GDM1 (cell line): ENCODE measurements at places on chromosomes 2 and 18.

GRCh38 chr2:146125551-146125950, 1605.6 kb upstream of the ZEB2 start:
- no peak for DNase-seq

DNA sequence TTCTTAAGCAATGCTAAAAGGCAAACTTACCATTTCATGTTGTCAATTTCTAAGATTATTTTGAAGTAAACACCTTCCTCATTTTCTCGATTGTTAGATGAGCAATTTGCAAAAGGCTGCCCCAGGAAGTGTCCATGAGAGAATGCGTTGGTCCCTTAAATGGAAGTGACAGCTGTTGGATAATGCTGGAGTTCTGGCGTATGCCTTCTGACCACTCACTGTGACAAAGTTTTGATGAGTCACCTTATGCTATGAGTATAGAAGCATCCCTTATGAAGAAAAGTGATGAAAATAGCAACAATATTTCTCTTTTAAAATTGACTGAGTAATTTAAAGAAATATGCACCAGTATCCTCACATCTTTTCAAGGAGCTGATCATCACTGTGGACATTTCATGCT, 1497.5 kb downstream of the DPP10 start:
- no peak for DNase-seq

GRCh38 chr2:139033300-139033699, 253.1 kb upstream of the NXPH2 start:
- DNase-seq, result no peak

GRCh38 chr2:237627441-237628246, at the start of gene LRRFIP1:
TSS of gene LRRFIP1 (plus strand) at chr2:237627587. CDS start at chr2:237627645, 58 bp downstream.
- DNase-seq, result no peak

DNA sequence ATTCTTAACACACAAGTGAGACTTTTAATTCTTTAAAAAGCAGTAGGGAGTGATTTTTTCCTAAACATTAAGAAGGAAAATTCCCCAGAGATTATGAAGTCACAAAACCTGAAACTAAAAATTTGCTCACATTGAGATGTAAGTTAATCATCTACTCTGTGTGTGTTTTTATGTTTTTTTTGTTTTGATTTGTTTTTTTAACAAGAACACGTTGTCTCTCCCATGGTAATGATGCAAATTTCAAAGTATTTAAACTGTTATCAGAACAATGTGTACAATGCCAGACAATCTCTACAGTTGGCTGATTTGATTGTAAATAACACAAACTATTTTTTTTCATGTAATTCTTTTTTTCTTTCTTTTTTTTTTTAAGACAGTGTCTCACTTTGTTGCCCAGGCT, 71.5 kb downstream of the COLEC12 start:
- no peak for DNase-seq

- no peak for DNase-seq
These were observed 7.5 kb upstream of the CCDC195 start for GRCh38 chr2:224723586-224724217.

- DNase-seq, result no peak
These were observed 1.7 kb downstream of the EPHA4 start for GRCh38 chr2:221570321-221570935.

GRCh38 chr2:10466801-10467200, 18.7 kb upstream of the ODC1 start:
- no peak for DNase-seq

DNA sequence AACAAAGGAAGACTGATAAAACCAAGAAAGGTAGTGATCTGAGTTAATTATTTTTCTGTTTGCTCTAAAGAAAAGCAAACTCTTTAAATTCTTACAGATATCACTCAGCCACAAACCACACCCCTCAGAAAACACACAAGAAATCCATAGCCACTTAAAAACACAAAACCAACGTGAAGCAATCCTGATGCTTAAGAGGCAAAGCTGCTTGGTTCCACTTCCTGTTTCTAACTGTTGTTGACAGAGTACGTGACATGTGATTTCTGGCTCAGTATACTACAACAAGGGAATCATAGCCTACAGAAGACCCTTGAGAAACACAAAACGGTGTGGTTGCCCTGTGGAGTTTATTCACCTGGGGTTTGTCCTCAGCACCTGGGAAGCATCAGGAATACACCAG, 240.9 kb upstream of the APCDD1 start:
- no peak for DNase-seq

- no peak for DNase-seq
These were observed 302.8 kb downstream of the NCKAP5 start for GRCh38 chr2:133265432-133265949.

DNA sequence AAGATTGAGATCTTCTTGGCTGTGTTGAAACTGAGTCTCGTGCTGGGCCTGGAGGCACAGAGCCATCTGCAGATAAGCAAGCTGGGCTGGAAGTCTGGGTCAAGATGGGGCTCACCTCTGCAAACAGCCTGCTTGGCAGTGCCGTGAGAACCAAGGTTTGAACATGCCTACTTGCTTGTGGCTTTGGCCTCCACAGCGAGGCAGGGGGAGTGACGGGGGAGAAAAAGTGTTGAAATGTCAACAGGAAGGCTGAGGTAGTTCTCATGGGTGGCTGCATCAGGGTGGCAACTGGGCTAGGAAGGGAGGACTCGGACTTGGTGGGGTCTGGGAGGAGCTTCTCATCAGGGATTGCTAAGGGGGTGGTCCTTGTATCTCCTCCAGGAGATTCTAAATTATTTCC, 99.7 kb downstream of the THNSL2 start:
- no peak for DNase-seq

GRCh38 chr2:122300758-122301157, 545.3 kb downstream of the TSN start:
- DNase-seq, result peak; percentile 25

DNA sequence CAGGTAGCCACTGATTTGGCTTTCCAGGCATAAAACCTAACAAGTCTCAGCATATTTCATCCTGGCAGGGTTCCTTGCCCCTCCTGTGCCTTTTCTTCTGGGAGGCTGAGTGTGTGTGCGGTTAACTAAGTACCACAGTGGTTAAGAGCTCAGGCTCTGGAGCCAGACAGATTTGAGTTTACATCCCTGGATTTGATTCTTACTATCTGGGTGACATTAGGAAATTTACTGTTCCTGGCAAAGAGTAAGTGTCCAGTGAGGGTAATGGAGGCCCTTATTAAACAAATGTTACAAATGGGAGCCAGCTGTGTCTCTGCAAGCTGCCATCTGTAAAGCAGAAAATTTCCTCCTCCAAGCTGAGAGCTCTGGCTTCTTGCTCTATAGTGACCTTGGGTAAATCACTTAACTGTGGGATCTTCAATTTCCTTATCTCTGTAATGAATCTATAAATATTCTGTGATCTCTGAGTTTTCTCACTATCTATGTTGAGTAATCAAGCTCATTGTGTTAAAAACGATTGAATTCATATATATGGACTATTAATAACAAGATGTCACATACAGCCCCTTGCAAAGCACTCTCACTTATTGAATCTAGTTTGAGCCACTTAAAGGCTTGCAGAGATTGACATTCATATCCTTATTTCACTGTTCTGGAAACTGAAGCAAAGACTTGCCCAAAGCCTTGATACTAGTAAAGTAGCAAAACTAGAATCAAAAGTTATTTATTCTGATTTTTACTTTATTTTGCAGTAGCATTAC, 6.5 kb upstream of the COBLL1 start:
- no peak for DNase-seq

GRCh38 chr2:235852526-235852920, 315.7 kb downstream of the GBX2 start:
- DNase-seq, result no peak

DNA sequence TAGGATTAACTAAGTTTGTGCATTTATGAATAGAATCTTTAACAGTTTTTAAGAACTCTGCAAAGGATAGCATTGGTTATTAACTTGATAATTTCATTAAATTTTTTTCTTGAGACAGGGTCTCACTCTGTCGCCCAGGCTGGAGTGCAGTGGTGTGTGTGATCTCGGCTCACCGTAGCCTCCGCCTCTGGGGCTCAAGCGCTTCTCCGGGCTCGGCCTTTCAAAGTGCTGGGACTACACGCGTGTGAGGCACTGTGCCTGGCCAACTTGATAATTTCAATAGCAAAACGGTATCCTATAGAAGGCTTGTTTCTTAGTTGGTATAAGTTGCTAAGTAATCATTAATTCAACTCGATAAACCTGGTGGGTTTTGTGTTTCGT, 38.0 kb downstream of the ADNP2 start:
- no peak for DNase-seq

GRCh38 chr2:197108758-197109157, 182.3 kb upstream of the PGAP1 start:
- DNase-seq, result no peak

- no peak for DNase-seq
These were observed 153.9 kb upstream of the NDUFV2 start for GRCh38 chr18:8948471-8949149.

DNA sequence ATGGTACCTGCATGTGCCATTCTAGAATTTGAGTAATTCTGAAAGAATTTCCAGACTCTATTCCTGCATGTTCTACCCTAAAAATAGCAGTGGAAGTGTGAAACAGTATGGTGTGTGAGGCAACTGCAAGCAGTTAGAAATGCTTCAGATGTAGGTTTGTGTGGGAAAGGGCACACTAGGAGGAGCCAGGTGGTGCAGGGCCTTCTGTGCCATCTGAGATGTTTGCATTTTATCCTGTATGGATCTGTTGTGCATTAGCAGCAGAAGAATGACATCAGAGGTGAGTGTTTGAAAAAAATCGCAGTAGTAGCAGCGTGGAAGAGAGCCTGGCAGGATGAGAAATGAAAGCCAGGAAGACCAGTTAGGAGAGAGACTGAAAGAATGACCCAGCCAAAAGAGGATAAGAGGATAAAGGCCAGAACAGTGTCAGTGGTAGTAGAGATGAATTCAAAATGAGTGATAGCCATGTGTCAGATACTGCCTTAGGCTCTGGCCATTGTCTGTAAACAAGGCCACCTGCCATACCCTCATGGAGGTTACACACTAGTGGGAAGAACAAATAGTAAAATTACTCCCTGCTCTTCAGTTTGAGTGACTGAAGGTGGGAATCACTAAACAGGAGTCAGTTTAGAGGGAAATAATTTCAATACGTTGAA, 142.2 kb downstream of the PKP4 start:
- no peak for DNase-seq

- no peak for DNase-seq
These were observed 45.0 kb upstream of the DARS1 start for GRCh38 chr2:136030406-136030805.

DNA sequence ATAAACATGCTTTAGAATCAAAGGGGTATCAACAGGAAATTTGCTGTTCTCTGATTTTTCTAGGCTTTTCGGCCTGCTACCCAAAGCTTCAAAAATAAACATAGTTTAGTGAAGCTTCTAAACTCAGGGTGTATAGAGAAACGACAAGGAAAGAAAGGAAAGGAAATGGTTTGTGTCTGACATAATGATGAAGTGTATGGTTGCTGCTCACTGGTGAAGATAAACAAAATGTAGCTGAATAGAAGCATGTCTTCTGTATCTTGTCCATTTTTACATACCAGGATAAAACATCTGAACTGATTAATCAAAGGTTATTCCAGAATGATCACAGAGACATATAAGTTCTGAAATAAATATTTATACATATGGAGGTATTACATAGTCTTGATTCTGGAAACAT, 1324.6 kb upstream of the NRXN1 start:
- DNase-seq, result no peak

GRCh38 chr18:35038881-35039491, 2.2 kb upstream of the MAPRE2 start:
- DNase-seq, result peak; percentile 56

- DNase-seq, result no peak
These were observed 2.0 kb downstream of the BCL11A start for GRCh38 chr2:60551240-60552077.

DNA sequence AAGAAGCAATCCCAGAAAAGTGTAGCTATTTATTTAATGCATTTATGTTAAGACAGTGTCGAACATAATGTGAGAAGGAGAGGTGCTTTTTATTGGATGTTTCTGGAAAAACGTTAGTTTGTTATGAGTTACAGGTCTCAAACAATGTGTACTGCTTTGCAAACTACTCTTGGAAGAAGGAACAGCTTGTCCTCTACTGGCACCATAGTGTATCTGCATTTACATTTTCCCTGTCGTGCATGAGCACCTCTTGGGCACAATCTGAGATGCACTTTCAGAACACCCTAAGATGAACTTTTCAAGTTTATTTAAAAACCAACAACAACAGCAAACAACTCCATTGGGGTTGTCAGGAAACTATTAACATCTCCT, 22.8 kb downstream of the CCNYL1 start:
- DNase-seq, result peak; percentile 57

DNA sequence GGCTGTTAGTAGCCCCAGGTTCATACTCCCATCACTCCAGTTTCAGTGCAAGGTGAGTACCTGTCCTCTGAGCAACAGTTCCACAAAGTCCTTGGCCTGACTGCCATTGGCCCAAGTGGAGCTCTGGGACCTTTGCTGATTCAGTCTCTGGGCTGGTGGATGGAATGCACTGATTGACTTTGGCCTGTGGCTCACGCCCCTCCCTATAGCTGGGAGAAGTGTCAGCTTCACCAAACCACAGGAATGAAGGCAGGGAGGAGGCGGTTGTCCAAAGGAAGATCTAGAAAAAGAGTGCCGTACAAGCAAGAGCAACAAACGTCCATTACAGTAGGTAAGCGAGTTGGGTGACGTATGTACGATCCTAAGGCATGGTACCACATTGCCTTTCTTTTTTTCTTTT, 34.0 kb downstream of the QPCT start:
- no peak for DNase-seq

DNA sequence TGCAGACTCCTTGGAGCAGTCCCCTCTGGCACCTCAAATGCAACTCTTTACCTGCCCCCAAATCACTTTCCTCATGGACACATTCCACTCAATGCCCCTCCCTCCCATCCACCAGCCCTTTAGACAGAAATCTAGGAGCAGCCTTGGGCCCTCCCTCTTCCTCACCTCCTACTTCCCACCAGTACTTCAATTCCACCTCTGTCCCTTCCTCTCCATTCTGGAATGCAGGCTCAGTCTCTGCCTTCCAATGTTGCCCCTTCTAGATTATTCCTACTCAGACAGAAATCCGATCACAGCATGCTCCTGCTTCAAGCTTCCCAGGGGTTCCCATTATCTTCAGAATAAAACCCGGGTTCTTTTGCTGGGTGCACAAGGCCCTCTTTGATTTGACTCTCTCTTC, 62.1 kb downstream of the MTHFD2 start:
- DNase-seq, result no peak

GRCh38 chr2:181738074-181738473, 57.8 kb upstream of the NEUROD1 start:
- no peak for DNase-seq

DNA sequence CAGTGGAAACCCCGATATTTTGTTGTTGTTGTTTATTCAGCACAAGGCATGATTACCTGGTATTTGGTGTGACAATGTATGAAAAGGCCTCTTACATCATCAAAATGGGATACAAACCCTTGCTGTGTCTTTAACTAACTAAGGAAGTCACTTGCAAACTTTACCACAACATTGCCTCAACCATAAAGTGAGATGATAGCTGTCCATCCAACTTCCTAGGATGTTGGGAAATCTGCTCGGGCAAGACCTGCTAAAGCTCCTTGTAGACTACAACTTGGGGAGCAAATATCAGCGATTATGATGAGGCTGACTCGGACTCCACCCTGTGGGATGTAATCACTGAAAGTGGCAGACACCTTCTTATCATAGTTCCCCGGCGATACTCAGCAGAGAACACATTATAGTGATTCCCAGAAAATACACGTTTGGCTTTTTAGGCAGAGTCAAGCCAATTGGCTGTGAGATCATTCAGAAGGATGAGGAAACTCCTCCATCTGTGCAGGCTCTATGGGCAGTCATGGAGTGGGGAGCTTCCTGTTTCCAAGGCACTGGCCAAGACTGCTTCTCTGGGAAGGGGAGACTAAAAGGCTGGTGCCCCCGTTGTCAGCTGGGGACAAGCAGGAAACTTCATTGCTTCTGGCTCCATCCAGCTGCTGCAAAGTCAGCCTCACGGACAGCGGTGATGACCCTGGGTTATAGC, 289.0 kb downstream of the RNF144A start:
- DNase-seq, result no peak

GRCh38 chr2:209564816-209565215, 141.0 kb downstream of the MAP2 start:
- DNase-seq, result no peak
